ENCODE measurements at places on chromosomes 3 and 15.

DNA sequence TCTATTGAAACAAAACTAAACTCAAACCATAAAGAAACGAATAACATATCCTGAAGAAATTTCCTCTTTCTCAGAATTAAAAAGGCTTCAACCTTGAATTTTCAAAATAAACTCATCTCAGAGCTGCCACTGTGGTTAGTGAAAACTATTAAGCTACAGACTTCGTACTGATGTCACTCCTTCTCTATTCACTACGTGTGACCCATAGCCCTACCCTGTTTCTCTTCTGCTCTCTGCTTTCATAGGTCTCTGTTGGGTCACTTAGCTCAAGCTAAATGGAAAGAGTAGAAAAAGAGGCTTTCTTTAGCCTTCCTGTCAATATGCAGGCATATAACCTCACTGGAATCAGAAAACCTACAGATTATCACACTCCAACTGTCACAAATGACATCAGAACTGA is 126.6 kb upstream of the MME start:
- no peak for DNase-seq

DNA sequence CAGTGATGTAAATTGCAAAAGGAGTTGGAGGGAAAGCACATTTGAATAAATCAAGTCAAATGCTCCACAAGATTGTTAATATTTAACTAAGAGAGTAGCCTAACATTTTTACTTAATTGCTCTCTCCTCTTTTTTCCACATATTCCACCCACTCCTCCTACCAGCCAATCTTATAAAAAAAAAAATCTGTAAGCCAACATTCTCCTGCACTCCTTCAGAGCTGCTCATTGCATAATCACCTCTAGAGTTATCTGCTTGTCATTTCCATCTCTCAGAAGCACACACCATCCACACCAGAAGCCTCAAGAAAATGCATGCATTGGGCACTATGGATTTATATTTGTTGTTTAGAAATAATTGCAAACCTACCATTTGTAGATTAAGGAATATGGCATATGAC is 64.1 kb downstream of the CADPS start:
- no peak for DNase-seq

- DNase-seq, result peak; percentile 76
Measured at GRCh38 chr3:164465172-164465571, 613.1 kb downstream of the SI start.

- DNase-seq, result no peak
Measured at GRCh38 chr3:47344971-47345370, 35.9 kb upstream of the PTPN23 start.

- DNase-seq, result no peak
Measured at GRCh38 chr3:154799800-154800199, 280.3 kb upstream of the MME start.

DNA sequence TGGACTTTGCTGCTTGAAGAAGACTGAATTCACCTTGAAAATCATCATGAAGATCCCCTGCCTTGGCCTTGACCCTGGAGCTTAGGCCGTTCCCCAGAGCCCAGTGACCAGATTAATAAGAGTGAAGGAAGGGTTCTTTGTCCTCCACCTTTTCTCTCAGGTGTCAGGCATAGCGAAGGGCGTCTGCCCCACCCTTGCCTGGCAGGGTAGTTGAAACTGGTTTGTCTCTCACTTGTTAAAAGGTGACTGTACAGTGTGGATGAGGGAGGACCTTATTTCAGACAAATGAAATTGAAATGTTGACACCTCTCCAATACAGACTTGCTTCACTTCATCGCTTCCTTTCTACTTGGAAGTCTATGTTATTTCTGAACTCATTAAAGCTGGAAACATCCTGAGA is 223.7 kb upstream of the BHLHE40 start:
- DNase-seq, result no peak

GRCh38 chr3:173395412-173396181 is 1.9 kb upstream of the NLGN1 start:
- no peak for DNase-seq

GRCh38 chr15:66595931-66596545 is 30.2 kb upstream of the LCTL start:
- no peak for DNase-seq

GRCh38 chr15:69557707-69558409 is 105.2 kb downstream of the RPLP1 start:
- DNase-seq, result no peak

GRCh38 chr3:48273594-48274211 is 32.8 kb downstream of the ZNF589 start:
- peak; percentile 58 for DNase-seq

DNA sequence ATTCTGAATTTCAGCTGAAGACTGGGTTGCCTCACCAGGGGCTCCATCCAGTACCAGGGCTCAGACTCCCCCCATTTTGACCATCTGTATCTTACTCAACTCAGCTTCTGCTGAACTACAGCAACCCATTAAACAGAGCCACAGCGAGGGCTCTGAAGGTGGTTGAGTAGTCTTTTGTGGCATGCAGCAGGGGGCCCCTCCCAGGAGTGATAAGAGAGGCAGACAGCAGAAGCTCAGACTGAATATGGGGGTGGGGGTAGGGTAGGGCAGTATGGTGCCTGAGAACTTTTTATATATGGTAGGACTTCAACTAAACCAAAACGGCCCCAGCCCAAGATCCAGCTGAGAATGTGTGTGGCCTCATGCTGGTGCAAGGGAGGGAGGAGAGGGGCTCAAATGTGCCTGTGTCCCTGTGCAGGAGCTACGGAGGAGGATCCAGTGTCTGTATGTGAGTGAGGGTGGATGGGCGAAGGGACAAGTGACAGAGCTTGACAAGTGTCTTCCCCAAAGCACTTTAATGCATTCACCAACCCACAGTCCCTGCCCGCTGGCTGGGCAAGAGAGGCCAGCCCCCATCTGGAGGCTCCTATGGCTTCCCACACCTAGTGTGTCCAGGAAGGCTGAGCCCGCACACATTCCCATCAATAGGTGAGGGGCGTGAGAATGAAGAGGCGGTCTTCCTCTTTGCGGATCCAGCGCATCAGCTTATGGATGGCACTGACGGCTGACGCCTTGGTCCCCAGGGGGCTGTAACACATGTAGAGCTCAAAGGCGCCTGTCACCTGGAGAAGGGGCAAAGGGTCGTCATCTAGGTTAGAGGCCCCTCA is 4.9 kb upstream of the MST1R start:
- DNase-seq, result no peak

- DNase-seq, result no peak
Measured at GRCh38 chr3:17399586-17399985, 342.8 kb downstream of the TBC1D5 start.

DNA sequence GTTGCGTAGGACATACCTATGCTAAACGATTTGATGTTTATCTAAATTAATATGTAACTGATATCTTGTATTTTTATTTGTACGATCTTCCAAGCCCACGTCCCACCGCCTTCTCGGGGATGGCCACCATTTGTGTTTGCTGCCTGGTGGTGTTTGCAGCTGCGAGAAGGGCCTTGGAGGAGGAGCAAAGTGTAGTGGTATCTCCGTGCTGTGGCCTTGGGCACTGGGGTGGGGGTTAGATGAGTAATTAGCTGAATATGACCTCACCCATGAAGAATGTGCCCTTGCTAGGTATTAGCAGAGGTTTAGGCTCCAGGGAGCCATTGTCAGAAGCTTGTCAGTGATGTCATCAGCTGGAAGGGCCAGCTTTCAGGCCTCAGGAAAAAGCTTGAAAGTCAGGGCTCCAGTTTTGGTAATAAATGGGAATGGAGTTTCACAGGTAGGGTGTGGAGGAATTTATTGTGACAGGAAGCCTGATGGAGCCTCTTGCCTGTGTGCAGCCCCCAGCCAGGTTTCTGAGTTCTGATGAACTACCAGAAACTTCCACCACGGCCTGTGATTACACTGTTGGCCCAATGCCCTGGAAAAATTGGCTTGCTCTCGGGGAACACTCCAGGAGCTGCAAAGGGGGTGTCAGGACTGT is 41.0 kb downstream of the FLNB start:
- peak; percentile 83 for DNase-seq

DNA sequence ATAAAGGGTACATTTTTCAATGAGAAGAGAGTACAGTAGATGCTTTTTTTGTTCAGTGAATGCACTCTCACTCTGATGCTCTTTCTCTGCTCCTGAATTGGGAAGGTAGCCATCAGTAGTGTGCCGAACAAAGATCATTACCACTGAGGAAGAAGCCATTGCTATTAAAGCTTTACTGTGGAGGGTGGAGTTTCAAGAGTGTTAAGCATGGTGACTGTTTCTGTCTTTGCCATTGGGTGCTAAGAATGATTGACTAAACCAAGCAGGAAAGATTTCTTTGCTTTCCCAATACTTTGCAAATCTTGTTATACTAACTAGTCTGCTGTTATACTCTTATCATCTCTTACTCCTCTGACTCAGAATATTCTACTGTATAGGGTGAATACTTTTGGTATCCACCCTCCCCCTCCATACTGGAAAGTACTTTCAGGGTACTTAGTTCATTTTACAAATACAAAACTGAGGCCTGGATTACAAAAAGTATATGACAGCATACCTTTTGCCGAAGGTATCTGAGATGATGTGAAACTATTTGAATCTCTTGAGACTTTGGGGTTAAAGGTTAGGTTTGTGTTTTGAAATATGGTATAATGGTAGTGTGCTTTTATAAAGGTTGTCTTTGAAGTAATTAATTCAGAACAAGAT is 1.7 kb downstream of the RAB11A start:
- peak; percentile 69 for DNase-seq

DNA sequence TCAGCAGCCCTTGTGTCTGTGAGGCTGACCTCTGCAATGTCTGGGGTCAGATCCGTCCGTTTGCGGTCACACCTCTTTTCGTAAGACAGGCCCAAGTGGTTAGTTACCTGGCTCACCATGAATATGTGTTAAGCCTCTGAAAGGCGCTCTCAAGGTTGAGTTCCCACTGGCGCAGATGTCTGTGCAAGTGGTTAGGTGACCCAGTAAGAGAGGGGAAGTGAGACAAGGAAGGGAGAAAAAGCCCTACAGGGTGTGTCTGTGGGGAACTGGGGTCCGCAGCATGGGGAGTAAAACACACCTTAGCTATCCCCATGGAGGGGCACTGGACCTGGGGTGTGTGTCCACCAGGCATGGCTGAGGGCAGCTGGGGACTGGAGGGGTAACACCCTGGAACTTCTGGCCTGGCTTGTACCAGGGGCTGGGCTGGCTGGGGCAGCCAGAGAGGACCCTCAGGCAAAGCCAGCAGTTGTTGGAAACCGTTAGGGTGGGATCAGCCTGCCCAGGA is 391.6 kb upstream of the PROK2 start:
- DNase-seq, result no peak

DNA sequence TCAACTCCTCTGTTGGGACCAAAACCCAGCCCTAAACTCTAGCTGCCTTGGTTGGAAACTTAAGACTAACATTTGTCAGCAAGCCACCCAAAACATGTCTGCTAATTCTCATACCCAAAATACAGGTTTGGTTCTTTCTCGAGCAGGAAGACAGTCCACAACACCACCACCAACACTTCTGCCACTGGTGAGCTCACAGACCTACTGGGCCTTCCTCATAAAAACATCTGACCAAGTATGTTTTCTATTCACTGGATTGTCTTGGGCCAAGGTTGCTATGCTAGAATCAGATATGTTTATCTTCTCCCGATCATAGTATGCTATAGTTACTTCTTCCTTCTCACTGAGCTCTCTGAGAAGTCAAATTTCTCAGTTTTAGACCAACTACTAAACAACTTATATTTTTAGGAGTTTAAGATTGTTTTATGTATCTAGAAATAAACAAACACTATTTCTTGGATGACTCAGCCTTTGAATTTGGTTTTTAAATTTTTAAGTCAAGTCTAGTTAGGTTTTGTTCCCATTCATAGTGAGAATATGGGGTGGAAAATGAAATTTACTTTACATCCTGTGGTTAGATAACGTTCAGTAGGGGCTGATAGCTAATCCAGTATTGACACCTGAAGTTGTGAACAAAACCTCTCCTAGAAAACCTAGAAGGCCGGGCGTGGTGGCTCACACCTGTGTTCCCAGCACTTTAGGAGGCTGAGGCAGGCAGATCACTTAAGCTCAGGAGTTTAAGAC is 360.5 kb downstream of the RSL24D1 start:
- DNase-seq, result no peak

GRCh38 chr3:192958219-192958872 is 40.7 kb upstream of the MB21D2 start:
- no peak for DNase-seq

- no peak for DNase-seq
Measured at GRCh38 chr15:32716915-32717425, 834 bp upstream of the GREM1 start.

DNA sequence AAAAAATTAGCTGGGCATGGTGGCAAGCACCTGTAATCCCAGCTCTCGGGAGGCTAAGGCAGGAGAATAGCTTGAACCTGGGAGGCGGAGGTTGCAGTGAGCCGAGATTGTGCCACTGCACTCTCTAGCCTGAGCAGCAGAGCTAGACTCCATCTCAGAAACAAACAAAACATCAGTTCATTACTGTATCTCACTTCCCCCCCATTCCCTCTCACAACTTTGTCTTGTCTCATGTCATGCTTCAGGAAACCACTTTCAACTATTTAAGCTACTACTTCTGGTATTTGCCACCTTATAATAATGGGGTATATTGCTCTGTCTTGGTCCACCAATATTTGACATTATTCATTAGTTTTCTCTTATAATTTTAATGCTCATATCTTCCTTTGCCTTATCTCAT is 26.2 kb downstream of the PIK3CA start:
- no peak for DNase-seq

DNA sequence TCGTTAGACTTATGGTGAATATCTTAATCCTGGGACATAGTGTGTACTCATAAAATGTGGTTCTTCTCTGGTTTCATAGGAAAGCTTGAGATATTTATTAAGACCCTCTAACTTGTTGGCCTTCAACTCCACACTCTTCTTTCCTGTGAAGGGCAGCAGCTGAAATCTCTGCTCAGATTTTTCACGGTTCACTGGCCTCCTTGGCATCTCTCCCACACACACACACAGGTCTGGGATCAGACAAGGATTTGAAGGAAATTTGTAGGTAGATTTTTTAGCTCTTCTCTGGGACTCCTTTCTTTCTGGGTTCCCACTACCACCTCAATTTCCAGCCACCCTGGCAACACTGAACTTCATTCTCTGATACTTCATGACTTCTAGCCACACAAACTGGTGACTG is 70.2 kb downstream of the MYRIP start:
- DNase-seq, result no peak

GRCh38 chr3:31752305-31753049 is 219.8 kb downstream of the STT3B start:
- no peak for DNase-seq

DNA sequence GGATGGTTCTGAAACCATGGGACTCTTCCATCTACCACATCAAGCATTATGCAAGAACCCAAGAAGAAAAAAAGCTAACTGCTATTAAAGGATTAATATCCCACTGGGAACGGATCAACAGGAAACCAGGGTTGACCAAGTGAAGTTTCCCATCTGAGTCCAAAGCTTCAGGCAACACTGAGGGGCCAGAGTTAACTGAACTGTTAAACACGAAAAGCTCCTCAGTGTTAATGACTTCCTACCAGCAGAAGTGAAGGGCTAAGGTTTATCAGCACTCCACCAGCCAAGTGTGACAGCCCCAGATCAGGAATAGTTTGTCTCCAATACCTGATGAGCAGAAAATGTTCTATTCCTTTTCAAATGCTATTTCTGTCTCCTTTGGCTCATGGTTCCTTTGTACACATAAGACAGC is 36.7 kb downstream of the PTPN9 start:
- DNase-seq, result no peak

All from A549 (cell line).